B cell (primary cell): ENCODE measurements at places on chromosomes 12 and 14. TPM values are rescaled to one million over a fixed set of nuclear protein-coding genes. Genes with fewer than 3 reads are reported as not detected.

Gene HOXC4
- total RNA-seq, result 6.4 and 6.5 TPM in 2 replicates

Gene KIF26A
- total RNA-seq, result not detected in 2 replicates

Gene POTEM
- total RNA-seq, result 0.17 TPM in 1 of 2 replicates, not detected in the other

Gene FOXG1
- not detected in 2 replicates for total RNA-seq

GRCh38 chr12:58095002-58095401, 153.6 kb downstream of the ATP23 start:
- H3K4me3 ChIP-seq, result no peak overlapping the region
- H3K36me3 ChIP-seq, result no peaks in the 10 kb centered on the region
- H3K27ac ChIP-seq, result no peak overlapping the region

GRCh38 chr12:28506271-28506670, 316.0 kb downstream of the CCDC91 start:
- no peaks in the 10 kb centered on the region for H3K27me3 ChIP-seq
- no peak overlapping the region for H3K27ac ChIP-seq
- H3K4me1 ChIP-seq, result no peaks in the 10 kb centered on the region
- H3K36me3 ChIP-seq, result peaks cover 4% of the 10 kb centered on the region

GRCh38 chr14:79781882-79782281, 429.4 kb downstream of the DIO2 start:
- H3K4me3 ChIP-seq, result no peak overlapping the region
- DNase-seq, result no peak
- H3K36me3 ChIP-seq, result no peaks in the 10 kb centered on the region
- no peaks in the 10 kb centered on the region for H3K4me1 ChIP-seq
- H3K27ac ChIP-seq, result no peak overlapping the region

DNA sequence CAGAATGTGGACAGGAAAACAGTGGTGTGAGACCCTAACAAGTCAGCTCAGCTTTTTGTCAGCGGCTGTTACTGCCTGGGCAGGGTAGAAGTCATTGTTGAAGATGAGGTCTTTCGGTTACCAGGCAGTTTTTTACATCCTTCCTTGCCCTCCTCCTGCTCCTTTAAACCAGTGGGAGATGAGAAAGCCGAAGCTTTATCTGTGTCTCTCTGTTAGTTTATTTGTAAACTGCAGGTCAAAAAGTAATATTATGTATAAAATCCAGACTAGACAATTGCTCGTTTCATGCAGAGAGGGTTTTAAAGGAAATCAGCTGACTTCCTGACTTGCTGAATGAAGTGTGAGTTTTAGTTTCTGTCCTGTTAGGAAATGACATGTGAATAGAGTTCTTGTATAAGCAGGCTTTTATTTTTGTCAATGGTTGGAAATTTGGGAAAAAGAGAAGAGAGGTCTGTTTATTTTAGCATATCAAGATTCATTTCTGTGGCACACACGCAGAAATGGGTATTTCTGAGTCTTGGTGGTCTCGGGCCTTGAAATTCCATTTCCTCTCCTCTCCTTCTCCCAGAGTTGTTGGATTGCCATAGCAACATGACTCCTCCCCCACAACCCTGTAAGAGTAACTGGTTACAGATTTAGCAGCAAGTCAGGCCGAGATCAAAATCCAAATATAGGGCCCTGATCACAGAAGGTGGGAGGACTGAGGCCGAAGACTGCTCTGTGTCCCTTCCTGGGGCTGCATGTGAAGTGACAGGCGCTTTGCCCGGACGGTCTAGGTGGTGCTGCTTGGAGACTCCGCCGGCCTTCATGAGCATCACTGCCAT, 60.8 kb downstream of the SAMD4A start:
- peak overlapping the region; percentile 32 for H3K4me3 ChIP-seq
- no peaks in the 10 kb centered on the region for H3K36me3 ChIP-seq
- peak overlapping the region; percentile 93 for H3K27ac ChIP-seq
